ENCODE measurements at places on chromosomes 1 and 21. TPM values are rescaled to one million over a fixed set of nuclear protein-coding genes. Genes with fewer than 3 reads are reported as not detected.
A peak's percentile ranks its signal among the peaks of the same experiment; 100 is the strongest.

GRCh38 chr21:14492931-14493330, 53.2 kb downstream of the SAMSN1 start:
- DNase-seq, result no peak
- H3K4me1 ChIP-seq, result peaks cover 38% of the 10 kb centered on the region
- H3K27ac ChIP-seq, result no peak overlapping the region
- H3K36me3 ChIP-seq, result peaks cover 71% of the 10 kb centered on the region

GRCh38 chr1:1242461-1243265, 3.9 kb downstream of the C1QTNF12 start:
- H3K27me3 ChIP-seq, result no peaks in the 10 kb centered on the region
- no peak for DNase-seq
- no peaks in the 10 kb centered on the region for H3K4me1 ChIP-seq

DNA sequence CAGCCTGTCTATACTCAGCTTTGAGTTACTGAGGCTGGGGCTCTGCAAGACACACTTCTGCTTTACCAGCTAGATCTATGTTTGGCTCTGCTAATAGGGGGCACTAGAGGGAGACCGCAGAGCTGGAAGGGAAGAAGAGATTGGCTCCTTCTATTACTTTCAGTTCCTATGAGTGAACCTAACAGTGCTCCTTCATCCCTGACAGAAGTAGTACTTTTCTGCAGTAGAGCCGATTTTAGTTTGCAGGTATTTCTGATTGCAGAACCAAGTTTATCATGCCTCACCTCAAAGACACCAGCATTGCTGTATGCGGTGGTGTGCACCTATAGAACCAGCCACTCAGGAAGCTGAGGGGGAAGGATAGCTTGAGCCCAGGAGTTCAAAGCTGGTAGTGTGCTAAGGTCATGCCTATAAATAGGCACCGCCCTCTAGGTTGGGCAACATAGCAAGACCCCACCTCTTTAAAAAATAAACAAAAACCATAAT, 5.7 kb upstream of the ZDHHC18 start:
- H3K4me3 ChIP-seq, result peak overlapping the region; percentile 44
- H3K27ac ChIP-seq, result peak overlapping the region; percentile 69
- no peaks in the 10 kb centered on the region for H3K27me3 ChIP-seq

F5 gene
- 39.7 TPM for total RNA-seq

DNA sequence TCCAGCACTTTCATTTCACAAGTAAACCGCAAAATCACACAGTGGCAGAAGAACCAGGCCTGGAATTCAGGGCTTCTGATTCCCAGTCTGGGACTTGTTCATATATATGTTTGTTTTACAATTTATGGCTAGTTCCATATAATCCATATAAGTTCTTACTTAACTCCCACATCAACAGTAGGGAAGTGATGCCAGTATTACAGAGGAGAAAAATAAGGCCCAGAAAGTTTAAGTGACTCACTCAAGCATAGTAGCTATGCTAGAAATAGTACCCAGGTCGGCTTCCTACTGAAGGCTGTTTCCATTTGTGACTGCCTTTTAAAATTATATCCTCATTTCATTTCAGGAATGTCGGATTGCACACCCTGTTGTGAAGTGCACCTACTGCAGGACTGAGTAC, 1.4 kb downstream of the FAM76A start:
- H3K4me3 ChIP-seq, result no peak overlapping the region
- no peak overlapping the region for H3K27ac ChIP-seq
- H3K27me3 ChIP-seq, result no peaks in the 10 kb centered on the region
- H3K4me1 ChIP-seq, result peaks cover 11% of the 10 kb centered on the region
- no peak for DNase-seq

- H3K4me3 ChIP-seq, result no peak overlapping the region
- peaks cover 16% of the 10 kb centered on the region for H3K36me3 ChIP-seq
- H3K4me1 ChIP-seq, result peaks cover 34% of the 10 kb centered on the region
- peaks cover 16% of the 10 kb centered on the region for H3K27me3 ChIP-seq
- DNase-seq, result peak; percentile 79
Measured at GRCh38 chr1:221839782-221840395, 98.0 kb upstream of the DUSP10 start.

- H3K27me3 ChIP-seq, result no peaks in the 10 kb centered on the region
- no peak overlapping the region for H3K27ac ChIP-seq
- H3K4me3 ChIP-seq, result no peak overlapping the region
- H3K36me3 ChIP-seq, result no peaks in the 10 kb centered on the region
- DNase-seq, result no peak
Measured at GRCh38 chr1:193730017-193730416, 543.6 kb upstream of the B3GALT2 start.

DNA sequence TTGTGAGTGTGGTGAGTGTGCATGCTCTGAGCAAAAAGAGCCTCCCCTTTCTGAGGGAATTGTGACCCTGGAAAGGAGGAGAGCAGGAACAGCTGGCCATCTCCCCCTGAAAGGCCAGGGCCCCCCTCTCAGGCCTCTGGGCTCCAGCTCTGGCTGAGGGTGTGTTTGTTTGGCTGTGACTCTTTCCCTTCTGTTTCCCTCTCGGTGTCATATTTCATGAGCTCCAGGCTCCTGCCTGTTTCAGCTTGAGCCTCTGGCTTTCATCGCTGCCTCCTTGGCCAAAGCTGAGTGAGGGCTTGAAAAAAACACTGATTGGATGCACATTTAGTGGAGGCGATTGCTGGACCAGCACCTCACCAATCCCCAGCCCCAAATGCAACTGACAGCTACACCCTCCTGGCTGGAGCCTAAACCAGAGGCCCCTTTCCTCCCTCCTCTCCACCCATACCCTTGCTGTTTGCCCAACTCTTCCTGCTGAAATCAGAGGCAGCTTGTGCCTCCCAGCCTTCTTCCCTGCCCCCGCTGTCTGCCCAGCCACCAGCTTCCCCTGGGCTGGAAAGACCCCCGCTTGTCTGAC, 64.1 kb downstream of the DDR2 start:
- H3K4me3 ChIP-seq, result no peak overlapping the region
- H3K4me1 ChIP-seq, result no peaks in the 10 kb centered on the region
- H3K27ac ChIP-seq, result no peak overlapping the region
- H3K27me3 ChIP-seq, result peaks cover 13% of the 10 kb centered on the region

DNA sequence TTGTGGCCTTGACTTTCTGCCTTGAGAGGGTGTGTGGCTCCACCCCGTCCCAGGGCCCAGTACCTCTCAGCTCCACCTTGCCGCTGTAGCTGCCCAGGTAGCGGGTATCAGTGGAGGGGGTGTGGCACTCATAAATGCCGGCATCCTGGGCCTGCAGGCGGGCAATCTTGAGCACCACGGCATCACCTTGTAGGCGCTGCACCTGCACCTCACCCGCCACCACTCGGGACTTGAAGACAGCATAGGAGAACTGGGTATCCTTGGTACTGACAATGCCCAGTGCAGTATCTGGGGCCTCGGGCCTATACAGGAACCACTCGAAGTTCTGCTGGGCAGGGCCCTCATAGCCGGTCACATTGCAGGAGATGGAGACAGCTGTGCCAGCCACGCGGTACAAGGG, 3.6 kb downstream of the IGSF8 start:
- H3K27me3 ChIP-seq, result no peaks in the 10 kb centered on the region
- no peak overlapping the region for H3K27ac ChIP-seq
- DNase-seq, result no peak

ACKR1 gene
- not detected for total RNA-seq

MOB3C gene
- total RNA-seq, result 8.7 TPM

GRCh38 chr1:111275079-111275478, 15.6 kb upstream of the CHIA start:
- peak; percentile 47 for DNase-seq
- no peak overlapping the region for H3K4me3 ChIP-seq
- H3K4me1 ChIP-seq, result peaks cover 37% of the 10 kb centered on the region
- H3K36me3 ChIP-seq, result peaks cover 5% of the 10 kb centered on the region
- H3K27me3 ChIP-seq, result peaks cover 27% of the 10 kb centered on the region

DNA sequence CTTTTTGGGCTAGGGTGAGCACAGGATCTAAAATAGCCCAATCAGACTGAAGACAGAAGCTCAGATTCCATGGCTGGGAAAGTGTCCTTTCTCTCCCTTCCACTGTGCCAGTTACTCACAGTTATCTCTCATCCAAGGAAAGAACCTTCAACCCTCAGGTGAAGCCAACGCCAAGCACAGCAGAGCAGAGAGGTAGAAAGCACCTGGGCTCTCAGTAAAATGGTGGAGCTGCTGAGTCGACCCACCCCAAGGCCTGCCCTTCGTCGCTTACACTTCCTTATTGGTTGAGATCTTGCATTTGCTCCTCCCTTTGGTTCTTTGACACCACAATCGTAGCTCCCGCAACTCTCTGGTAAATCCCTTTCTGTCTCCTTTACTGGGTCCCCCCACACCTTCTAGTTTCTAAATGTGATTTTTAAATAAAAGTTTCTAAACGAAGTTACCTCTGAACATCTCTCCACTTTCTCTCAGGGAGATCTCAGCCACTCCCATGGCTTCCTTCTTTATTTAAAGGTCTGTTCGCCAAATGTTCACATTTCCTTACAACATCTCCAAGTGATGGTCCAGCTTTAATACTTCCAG, 27.5 kb upstream of the SLC30A1 start:
- peaks cover 9% of the 10 kb centered on the region for H3K4me1 ChIP-seq
- no peaks in the 10 kb centered on the region for H3K36me3 ChIP-seq
- peak overlapping the region; percentile 75 for H3K4me3 ChIP-seq
- peaks cover 8% of the 10 kb centered on the region for H3K27me3 ChIP-seq
- H3K27ac ChIP-seq, result peak overlapping the region; percentile 76
- DNase-seq, result no peak

- no peak overlapping the region for H3K27ac ChIP-seq
- no peaks in the 10 kb centered on the region for H3K36me3 ChIP-seq
- DNase-seq, result no peak
- H3K27me3 ChIP-seq, result no peaks in the 10 kb centered on the region
- H3K4me1 ChIP-seq, result no peaks in the 10 kb centered on the region
Measured at GRCh38 chr1:30532621-30533020, 190.8 kb downstream of the MATN1 start.

DNA sequence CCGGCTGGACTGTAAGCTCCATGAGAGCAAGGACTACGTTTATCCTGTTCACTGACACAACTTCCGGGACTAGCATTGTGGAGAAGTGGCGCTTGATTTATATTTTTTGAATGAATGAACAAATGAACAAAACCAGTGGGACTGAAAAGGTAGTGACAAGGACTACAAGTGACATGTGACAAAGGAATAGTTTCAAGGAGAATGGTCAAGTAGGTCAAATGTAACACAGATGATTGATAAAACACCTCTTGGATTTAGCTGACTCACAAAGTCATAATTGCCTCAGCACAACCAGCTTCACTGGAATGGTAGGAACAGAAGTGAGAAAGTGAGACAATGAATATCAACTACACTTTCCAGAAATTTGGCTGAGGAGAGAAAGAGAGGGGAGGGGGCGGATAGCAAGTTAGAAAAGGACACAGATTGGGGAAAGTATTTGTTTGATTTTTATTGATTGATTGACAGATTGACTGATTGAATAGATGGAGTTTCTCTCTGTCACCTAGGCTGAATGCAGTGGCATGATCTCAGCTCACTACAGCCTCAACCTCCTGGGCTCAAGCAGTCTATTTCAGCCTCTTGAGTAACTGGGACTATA, 14.2 kb downstream of the MTF1 start:
- no peak overlapping the region for H3K4me3 ChIP-seq
- no peak for DNase-seq
- H3K36me3 ChIP-seq, result peaks cover 6% of the 10 kb centered on the region
- H3K4me1 ChIP-seq, result peaks cover 36% of the 10 kb centered on the region
- H3K27me3 ChIP-seq, result no peaks in the 10 kb centered on the region
- H3K27ac ChIP-seq, result peak overlapping the region; percentile 13

- peaks cover 7% of the 10 kb centered on the region for H3K36me3 ChIP-seq
- H3K27ac ChIP-seq, result no peak overlapping the region
- H3K27me3 ChIP-seq, result no peaks in the 10 kb centered on the region
- no peak overlapping the region for H3K4me3 ChIP-seq
- peaks cover 9% of the 10 kb centered on the region for H3K4me1 ChIP-seq
Measured at GRCh38 chr1:92439291-92439690, 47.4 kb downstream of the GFI1 start.

DNA sequence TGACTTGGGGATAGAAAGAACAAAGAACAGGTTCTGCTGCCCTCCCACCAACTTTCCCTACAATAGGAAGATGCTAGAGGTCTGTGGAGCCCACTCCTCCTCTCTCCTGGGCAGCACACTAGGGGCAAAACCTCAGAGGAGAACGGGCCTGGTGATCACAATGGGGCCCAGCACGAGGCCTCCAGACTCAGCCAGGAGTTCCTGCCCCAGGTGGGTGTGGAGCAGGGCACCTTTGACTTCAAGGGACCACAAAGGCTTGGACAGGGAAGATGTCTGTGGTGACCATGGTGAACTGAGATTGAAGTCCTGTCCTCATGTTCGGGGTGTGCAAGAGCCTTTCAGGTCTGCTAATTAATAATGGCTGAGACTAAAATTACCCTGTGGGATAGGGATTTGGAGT, 88.8 kb downstream of the LAMC2 start:
- H3K4me1 ChIP-seq, result no peaks in the 10 kb centered on the region
- no peak overlapping the region for H3K4me3 ChIP-seq
- DNase-seq, result no peak
- H3K36me3 ChIP-seq, result no peaks in the 10 kb centered on the region

Measured in activated naive CD8-positive, alpha-beta T cell treated with anti-CD3 and anti-CD28 coated beads for 36 hours (primary cell).